ENCODE measurements at places on chromosomes 16 and 17. TPM values are rescaled to one million over a fixed set of nuclear protein-coding genes. Genes with fewer than 3 reads are reported as not detected.

The KIF18B gene
- total RNA-seq: 0.15 TPM

The TNK1 gene
- 3.6 TPM for total RNA-seq

The TBC1D3C gene
- total RNA-seq: not detected

The BAHCC1 gene
- total RNA-seq: 0.69 TPM

The ZFHX3 gene
- total RNA-seq: 14.2 TPM

The CRHR1 gene
- not detected for total RNA-seq

DNA sequence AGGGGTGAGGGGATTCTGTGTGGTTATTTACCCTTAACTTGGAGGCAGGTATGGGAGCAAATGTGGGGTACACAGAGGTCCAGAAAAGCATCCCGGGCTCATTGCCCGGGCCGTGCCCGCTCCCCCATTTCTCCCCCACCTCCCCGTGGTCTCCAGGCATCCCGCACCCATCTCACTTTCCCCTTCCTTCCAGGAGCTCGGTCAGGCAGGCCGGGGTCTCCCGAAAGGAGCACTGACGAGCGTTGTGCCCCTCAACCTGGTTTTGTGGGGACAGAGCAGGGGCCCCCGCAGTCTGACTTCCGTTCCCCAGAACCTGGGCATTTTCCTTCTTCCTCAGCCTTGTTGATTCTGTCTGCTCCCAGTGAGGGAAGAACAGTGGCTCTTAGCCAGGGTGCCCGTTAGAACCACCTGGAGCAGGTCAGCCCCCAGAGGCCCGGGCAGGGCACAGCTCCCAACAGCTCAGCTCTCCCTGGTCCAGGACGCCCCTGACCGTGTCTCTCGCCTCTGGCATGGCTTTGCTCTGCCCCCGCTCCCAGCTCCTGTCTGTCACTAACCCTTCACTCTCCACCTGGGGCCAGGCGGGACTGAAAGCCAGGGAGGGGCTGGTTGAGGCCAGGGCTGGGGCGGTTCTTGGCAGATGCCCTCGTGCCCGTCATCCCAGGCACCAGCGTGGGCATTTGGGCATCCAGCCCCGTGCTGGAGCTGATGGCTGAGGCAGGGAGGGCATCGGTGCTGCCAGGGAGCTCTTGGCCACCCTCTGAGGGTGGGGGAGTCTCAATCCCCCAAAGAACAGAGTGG is 12.5 kb upstream of the NUDT16L1 start:
- no peak for DNase-seq

DNA sequence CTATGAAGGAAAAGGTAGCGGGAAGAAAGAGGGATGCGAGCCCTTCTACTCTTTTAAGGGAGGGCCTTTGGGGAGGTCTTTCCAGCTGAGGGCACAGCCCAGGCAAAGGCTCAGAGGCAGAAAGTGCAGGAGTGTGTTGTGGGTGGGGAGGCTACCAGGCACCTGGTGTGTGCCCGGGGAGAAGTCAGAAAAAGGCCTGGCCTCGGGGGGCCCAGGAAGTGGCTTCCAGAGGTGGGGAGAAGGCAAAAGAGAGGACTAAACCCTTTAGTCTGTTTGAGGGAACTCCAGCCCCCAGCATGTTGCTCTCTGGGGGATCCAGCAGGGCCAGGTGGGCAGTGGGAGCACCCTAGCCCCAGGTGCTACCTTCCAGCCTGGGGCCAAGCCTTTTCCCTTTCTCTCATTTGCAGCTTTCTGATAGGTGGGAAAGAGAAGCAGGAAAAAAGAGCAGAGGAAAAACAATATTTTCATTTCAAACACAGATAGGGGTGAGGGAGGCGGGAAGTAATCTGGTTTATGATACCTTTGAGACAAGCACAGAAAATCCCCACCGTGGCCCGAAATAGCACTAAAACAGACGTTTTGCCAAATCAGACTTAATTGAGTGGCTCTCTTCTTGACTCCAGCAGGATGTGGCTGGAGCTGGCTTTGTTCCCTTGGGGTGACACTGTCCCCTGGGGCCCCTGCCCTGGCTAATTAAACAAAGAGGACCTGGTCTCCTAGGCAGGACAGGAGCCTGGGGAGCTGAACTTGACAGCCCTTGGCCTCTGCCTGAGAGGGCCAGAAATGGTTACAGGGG is 10.4 kb downstream of the RAI1 start:
- DNase-seq: no peak

DNA sequence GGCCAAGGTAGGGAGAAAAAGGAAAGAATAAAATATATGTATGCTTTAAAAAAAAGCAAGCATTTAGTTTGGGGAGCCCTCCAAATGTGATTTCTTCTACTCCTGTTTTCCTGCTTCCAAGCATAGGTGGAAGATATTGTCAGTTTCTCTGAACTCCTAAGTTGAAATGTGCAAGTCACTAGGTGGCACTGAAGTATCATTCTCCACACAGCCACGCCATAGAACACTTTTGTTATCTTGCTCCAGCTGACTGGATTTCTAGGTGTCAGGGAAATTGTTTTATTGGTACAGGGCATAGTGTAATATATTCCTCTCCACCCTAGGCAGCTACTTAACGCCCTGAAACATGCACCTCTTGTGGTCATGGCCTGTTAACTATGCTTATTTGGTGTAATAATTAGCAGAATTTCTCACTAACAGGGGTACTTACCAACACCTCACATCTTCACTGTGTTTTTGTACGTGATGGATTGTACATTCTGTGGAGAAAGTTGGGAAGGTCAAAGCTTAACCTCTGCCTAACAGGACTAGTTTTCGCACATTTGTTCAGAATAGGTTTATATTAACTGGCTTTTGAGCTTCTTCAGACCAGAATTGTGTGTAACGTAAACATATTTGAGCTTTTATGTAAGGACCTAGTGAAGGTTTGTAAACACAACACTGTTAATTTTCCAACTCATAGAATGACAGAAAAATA is 69.3 kb downstream of the FTO start:
- DNase-seq: peak; percentile 100

DNA sequence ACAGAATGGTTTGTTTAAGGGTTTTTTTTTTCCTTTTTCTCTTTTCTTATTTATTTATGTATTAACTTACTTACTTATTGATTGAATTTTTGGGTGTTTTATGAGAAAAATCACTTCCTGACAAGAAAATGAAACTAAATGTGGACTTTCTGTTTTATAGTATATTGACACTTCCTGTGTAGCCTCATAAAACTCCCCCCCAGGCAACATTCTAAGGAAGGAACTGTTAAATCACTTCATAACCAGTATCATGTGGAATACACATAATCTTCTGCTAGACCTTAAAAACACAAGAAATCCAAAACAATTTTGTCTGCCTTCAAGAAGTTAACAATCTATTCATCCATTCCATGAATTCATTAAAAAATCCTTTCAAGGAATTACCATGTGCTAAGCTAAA is 164.1 kb upstream of the TOM1L1 start:
- DNase-seq: no peak

DNA sequence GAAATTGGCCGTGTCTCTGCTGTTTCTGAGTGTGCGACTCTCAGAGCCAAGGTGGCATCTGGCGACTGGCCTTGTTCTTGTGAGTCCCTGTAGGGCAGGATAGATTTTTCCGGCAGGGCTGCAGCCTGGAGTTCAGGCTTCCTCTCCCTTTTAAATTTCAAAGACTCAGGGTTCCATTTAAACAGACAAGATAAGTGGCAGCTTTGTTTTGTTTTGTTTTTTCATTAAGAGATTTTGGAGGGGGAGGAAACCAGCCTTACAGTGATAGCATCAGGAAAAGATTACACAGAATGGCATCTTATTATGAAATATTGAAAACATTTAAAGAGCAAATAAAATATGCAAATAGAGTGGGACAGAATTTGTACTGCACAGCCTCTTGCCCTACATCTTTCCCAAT is 151.3 kb downstream of the RPTOR start:
- no peak for DNase-seq

- DNase-seq: no peak
These were observed 148.0 kb upstream of the FOXF1 start for GRCh38 chr16:86362155-86362849.

- DNase-seq: peak; percentile 62
These were observed 42.2 kb upstream of the HAPSTR1 start for GRCh38 chr16:9049241-9049640.

DNA sequence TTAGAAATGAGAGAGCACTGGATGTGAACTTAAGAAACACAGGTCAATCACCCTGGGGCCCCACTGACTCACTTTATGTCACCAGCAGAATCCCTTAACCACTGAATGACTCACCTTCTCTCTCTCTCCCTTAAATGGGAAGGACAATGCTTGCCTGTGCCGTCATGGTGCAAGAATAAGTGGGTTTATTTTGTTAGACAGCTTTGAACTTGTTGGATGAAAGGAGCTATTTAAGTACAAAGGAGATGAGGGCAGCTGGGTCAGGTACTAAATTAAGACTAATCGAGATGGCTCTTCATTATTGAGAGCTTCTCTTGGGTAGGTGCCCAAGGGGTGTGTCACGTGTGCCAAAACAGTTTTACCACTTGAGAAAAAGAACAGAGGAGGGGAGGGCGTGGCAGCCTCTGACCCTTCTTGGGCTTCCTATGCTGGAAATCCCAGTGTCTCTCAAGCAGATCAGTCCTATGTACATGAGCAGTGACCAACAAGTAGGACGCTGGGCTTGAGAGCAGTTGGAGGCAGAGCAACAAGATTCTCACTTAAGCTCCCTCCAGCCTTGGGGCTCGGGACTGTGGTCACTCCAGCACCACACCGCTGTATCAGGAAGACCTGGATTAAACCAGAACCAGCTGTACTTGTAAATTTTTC is 6.7 kb upstream of the KRT31 start:
- peak; percentile 100 for DNase-seq

Data from renal cortical epithelial cell (primary cell).